ENCODE measurements at places on chromosomes 3 and 15.

GRCh38 chr3:29335438-29335837, 54.6 kb downstream of the RBMS3 start:
- no peak for DNase-seq

DNA sequence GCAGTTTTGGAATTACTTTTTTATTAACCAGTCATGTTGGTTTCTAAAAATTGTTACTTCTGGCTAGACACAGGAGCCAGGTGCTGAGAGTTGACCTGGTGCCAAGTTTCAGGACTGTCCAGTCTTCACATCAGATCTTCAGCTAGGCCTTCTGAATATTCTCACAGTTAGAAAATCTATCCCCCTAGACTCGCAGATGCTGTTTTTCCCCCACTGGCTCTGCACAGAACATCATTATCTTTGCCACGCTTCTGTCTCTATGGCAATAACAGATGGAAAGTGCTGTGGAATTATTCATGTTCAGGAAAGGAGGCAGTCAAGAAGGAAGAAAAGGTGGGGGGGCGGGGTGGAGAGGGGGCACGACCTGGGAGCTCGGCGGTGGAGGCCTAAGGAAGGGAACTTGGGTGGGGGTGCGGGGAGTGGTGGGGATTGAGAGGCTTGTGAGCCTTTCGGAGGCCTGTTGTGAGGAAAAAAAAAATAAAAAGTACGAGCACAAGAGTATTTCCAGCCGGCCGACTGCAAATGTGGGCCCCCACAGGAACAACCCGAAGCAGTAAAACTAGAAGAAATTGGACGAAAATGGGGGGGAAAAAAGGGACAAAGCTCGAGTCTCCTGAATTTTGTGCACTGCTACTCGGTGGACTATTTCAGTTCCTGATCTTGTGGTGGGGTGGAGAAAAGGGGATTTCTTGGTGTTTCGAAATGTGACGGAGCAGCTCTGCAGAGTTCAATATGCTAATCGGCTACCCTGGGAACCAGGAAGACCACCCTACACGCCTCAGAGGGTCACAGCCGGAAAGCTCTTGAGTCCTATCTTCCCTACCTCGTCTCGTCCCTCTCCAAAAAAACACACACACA, 1.5 kb upstream of the SKIL start:
- no peak for DNase-seq

DNA sequence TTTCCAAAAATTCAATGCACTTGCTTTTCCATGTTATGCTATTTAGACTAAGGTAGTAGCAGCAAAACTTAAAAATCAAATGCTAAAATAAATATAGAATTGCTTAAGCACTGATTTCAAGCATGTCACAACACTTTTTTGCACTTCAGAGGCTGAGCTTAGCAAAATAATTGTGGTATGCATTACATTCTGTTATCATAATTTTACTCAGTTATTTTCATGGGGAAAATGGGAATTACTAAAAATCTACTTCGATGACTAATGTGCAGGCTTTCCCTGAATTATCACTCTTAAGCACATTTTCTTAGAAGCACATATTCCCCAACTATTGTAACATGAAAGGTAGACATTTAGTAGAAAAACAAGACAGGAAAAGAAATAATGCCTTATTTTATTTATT, 322.4 kb upstream of the CBLB start:
- no peak for DNase-seq

DNA sequence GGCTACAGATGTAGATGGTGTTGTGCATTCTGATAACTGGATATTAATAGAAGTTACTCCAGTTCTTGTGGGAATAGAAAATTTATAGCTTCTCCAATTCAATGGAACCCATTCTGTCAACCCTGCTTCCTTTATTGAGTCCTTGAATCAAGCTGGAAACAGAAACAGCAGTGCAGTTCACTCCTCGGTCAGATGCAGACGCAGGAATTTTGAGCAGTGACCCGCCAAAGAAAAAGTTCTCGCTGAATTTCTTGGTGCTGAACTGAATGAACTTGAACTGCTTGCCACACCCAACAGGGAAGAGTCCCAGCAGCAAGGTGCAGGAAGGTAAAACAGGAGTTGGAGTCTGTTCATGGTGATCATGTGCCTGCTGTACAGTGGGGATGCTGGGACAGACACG, 10.3 kb downstream of the HRH1 start:
- no peak for DNase-seq

GRCh38 chr3:77081240-77081661, 41.4 kb downstream of the ROBO2 start:
- no peak for DNase-seq

- DNase-seq = no peak
Measured at GRCh38 chr3:71784201-71784913, 591 bp downstream of the PROK2 start.

DNA sequence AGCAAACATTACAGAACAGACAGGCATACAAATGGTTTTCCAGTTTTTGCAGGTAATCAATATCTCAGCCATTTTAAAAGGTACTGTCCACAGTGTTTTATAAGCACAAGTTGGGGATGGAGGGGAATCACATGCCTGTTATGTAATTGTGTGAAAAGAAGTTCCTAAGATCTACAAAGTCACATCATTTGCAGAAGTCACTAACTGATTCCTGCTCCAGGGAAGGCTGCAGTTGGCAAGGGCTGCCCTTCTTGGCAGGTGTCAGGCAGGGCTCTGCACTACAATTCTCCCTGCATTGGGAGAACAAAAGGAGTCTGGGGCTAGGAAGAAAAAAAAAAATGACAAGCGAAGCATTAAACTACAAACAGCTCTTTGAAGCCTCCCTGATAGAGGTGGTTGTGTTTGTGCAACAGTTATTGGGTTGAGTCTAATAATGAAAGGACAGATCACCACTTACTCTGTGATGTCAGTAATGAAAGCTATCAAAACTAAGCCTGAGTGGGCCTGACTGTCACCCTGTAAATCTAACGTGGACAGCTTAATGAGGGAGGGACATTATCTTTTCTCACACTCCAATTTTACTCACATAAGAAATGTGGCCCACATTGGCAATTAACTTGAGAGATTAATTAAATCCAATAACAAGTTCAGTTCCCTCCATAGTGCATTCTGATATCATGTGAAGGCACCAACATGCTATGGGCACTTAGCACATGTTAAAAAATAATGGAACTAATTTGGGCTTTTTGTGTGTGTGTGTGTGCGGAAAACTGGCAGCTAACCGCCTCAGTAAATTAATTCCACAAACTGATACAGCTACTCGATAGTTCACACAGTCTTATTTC, 242.9 kb downstream of the FHIT start:
- no peak for DNase-seq

GRCh38 chr3:45143673-45144671, 2.2 kb downstream of the CDCP1 start:
- no peak for DNase-seq

- no peak for DNase-seq
Measured at GRCh38 chr15:33188641-33189257, 5.8 kb downstream of the FMN1 start.

DNA sequence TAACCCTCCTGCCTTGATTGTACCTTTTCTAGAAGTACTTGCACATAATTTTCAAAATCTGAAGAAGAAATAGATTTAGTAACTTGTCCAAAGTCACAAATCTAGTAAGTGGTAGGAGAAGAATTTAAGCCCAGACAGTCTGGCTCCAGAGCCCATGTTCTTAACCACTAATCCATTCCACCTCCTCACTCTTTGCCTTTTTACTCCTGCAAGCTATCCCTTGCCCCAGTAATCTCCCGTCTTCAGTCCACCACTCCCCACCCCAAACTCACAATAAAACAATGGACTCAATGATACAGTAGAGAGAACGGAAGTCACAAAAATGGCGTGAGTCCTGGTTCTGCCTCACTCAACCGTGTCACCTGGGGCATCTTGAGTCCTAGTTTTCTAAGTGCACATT, 48.7 kb downstream of the SETMAR start:
- no peak for DNase-seq

DNA sequence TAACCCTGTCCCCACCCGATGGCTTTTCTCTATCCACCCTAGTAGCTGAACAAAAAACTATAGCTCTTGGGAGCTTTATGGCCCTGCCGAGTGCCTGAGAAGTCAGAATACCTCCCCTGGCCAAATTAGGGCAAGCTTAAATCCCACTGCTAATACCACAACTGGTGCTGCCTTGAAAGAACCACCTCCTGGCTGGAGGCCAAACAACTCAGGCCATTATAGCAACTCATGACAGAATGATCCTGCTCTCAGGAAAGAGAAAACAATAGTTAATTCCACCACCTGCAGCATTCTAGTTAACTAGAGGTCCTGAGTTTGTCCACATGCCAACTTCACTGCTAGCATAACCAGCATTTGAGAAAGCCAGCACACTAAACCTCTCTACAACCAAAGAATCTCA, 123.2 kb downstream of the RTP4 start:
- DNase-seq = no peak

GRCh38 chr3:122961146-122961545, 66.4 kb downstream of the SEMA5B start:
- DNase-seq = no peak

- no peak for DNase-seq
Measured at GRCh38 chr3:170840291-170840859, 29.6 kb downstream of the RPL22L1 start.

DNA sequence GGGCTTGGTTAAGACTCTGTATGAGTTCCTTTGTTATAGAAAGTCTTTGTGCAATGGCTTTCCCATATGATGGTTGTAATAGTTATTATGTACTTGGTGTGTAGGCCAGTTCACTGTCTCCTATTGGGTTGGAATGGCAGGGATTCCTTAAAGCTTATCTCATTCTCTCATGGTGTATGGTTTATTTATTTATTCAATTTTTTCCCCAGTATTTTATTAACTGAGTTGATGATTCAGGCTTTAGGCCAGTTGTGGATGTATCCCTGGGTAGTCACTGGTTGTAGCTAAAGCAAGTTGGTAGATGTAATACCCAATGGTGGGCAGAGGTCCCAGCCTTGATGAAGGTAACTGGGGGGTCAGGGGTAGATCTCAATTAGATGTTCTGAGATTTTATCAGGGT, 349.4 kb downstream of the DOCK3 start:
- no peak for DNase-seq

- DNase-seq = no peak
Measured at GRCh38 chr15:59160880-59161593, 45.6 kb upstream of the LDHAL6B start.

GRCh38 chr3:170741756-170742529, 128.1 kb downstream of the RPL22L1 start:
- DNase-seq = no peak

GRCh38 chr3:144429719-144430121, 458.1 kb downstream of the DIPK2A start:
- no peak for DNase-seq

GRCh38 chr3:79258479-79258878, 509.3 kb downstream of the ROBO1 start:
- no peak for DNase-seq

DNA sequence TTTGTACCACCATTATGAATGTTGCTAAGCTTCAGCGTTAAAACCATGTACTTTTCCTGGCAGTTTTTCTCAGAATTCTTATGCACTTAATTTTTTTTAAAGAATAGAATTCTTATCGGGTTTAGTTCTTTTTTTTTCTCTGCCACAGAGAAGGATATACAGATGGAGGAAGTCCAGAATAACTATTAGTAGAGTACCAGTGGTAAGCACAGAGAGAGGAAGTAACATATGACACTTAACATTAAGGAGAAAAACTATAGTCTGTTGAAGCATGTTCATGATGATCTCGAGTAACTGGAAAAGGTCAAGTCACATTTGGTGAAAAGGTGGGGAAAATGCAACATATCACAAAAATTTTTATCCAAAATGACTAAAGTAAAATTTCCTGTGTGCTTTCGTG, 68.9 kb downstream of the RNF13 start:
- no peak for DNase-seq

GRCh38 chr3:49278548-49278947, 1.5 kb upstream of the C3orf62 start:
- no peak for DNase-seq

DNA sequence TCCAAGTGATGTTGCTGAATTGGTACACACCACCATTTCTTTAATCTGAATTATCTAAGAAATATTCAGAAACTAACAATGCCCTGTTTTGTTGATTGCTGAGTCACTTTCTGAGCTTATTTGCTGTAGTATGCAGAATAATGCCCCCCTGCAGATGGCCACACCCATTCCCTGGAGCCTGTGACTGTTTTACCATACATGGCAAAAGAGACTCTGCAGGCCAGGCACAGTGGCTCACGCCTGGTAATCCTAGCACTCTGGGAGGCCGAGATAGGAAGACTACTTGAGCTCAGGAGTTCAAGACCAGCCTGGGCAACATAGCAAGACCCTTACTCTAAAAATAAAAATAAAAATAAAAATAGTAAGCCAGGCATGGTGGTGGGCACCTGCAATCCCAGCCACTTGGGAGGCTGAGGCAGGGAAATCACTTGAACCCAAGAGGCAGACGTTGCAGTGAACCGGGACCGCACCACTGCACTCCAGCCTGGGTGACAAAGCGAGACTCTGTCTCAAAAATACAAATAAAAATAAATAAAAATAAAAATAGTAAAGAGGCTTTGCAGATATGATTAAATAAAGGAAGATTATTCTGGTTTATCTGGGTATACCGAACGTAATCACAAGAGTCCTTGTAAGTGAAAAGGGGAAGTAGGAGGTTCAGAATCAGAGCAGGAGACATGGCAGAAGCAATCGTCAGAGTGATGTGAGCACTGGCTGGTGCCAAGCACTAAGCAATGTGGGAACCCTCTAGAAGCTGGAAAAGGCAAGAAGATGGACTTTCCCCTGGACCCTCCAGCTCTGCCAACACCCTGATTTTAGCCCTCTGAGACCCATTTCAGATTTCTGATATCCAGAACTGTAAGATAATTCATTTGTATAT, 19.0 kb downstream of the PCYT1A start:
- no peak for DNase-seq

DNA sequence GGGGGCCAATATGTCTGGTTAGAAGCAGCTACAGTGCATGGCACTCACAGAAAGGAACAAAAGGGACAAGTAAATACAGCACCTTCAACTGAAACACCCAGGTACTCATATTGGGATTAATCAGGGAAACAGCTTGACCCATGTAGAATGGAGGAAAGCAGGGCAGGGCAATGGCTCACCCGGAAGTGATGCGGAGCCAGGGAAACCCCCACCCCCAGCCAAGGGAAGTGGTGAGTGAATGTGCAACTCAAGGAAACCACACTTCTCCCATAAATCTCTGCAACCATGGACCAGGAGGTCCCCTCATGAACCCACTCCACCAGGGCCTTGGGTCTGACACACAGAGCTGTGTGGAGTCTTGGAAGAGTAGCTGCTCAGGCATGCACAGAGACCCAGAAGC, 117.1 kb downstream of the MTHFS start:
- no peak for DNase-seq

GRCh38 chr3:71563827-71564226, 19.7 kb downstream of the FOXP1 start:
- DNase-seq = no peak

DNA sequence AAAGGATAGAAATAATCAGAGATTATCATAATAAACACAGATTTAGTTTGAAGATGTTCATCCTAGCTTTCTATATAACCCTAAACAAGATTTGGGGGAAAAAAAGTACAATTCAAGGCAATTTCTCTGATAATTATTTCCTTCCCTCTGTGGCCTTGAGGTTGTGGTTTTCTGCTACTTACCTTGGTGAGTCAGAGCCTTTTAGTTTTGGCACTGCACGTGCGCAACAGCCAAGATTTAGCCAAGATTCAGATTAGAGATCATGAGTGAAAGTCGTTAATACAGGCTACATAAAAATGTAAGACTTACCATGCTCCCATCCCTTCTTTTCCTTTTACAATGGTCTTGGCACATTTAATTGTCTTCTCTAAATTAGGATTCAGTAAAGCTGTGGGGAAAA, 6.7 kb downstream of the LYZL4 start:
- DNase-seq = no peak

All from stimulated activated CD8-positive, alpha-beta memory T cell treated with anti-CD3 and anti-CD28 coated beads, Interleukin-7, amount 100 ng/mL, for 1 hour (primary cell).